ENCODE measurements at places on chromosomes 2 and 18. TPM values are rescaled to one million over a fixed set of nuclear protein-coding genes. Genes with fewer than 3 reads are reported as not detected.

GRCh38 chr2:68193144-68193543, 35.5 kb downstream of the PNO1 start:
- DNase-seq, result no peak

GRCh38 chr2:19649785-19650380, 251.9 kb downstream of the TTC32 start:
- no peak for DNase-seq

The CCDC148 gene
- total RNA-seq, result 1.2 TPM

The ANKZF1 gene
- total RNA-seq, result 37.6 TPM

The PPM1G gene
- total RNA-seq, result 51.8 TPM
